RPMI8226 (cell line): ENCODE measurements at places on chromosomes 16 and 17.

GRCh38 chr17:40632216-40632615 lies 15.4 kb downstream of the SMARCE1 start:
- DNase-seq = no peak

DNA sequence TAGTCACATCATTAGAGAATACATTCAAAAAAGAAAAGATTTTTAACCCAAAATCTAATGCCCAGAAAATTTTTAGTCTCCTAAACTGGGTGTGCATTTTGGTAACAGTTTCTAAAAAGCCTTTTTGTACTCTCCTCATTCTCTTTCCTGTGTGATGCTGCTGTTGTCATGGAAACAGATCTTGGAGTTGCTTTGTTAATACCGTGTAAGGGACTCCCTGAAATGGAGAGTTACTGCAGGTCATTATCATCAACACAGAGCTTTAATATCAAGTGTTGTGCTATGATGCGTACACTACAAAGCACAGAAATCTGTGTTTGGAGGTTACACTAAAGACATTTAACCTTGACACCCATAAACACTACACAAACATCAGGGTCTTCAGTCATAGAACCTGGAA lies 216.3 kb downstream of the PRKCA start:
- no peak for DNase-seq

DNA sequence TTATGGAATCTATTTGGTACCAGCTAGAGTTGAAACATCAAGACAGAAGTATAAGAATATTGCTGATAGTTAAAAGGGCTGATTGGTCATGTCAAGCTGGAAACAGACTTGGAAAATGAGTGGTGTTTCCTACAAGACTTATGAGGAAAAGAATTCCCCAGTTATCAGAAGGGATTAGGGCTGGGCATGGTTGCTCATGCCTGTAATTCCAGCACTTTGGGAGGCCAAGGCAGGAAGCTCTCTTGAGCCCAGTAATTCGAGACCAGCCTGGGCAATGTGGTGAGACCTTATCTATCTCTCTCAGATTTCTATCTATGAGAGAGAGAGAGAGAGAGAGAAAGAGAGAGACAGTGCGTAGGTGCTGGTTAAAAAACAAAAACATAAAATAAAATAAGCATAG lies 139.5 kb upstream of the PMFBP1 start:
- DNase-seq = no peak

- no peak for DNase-seq
These were observed 4.1 kb downstream of the B3GNT9 start for GRCh38 chr16:67146523-67147357.

GRCh38 chr16:27387724-27388123 lies 14.2 kb upstream of the IL21R start:
- DNase-seq = no peak

- no peak for DNase-seq
These were observed 280.9 kb upstream of the TNRC6C start for GRCh38 chr17:77677630-77678029.

DNA sequence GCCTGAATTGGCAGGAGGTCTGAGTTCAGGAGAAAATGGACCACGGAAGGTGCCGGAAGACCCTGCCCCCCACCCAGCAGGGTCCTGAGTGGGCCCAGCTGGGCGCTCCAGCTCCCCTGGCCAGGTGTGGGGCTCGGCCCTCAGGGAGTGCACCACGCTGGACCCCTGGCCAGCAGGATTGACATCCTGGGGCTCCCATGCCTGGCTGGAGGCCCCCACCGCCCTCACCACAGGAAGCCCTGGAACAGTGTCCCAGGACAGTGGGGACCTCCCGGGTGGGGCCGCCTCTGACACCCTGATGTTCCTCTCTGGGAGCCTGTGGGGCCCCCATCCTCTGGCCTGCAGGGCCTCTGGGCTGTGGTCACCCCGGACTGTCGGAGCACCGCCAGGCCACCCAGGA lies 28.1 kb upstream of the CACNA1H start:
- no peak for DNase-seq

GRCh38 chr17:4163951-4164350 lies 21.0 kb downstream of the CYB5D2 start:
- DNase-seq = no peak

DNA sequence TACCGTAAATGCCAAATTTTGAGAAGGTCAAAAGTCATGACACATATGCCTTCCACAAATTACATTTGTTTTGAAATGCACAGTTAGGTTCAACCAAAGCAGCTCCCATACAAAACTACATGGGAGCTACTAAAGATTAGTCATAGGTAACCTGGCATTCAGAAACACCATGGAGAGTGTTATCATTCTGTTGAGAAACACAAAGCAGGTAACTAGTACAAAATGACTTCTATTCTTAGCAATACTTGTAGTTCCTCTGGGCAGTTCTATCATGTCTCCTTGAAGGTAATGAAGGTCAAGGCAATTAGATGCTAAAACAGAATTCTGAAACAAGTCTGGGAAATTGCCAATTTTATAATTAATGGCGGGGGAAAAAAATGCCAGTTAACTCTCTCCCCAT lies 39.4 kb downstream of the KCNJ16 start:
- DNase-seq = no peak

DNA sequence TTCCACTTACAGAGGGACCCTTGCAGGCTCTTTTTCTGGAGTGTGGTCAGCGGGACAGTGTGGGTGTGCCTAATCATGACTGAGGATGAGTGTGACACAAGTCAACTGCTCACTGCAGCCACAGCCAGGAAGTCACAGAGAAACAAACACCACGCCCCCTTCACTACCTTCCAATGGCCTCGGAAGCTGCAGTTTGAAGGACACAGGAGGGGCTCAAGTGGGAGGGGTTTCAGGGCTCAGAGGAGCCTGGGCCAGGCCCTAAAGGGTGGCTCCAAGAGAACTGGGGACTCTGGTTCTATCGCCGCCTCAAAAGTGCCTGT lies 116.2 kb upstream of the SDK2 start:
- no peak for DNase-seq

DNA sequence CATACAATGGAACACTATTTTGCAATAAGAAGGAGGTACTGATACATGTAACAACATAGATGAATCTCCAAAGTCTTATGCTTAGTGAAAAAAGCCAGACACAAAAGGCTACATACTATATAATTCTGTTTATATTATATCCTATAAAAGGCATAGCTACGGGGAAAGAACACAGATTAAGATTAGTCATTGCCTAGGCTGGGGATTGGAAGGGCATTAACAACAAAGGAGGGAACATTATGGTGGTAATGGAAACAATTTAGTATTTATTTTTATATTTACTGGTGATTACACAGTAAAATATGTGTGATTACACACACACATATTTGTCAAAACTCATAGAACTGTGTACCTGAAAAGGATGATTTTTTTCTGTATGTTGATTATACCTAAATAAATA lies 278.1 kb downstream of the ZFHX3 start:
- DNase-seq = no peak

GRCh38 chr17:69729944-69730343 lies 315.4 kb downstream of the MAP2K6 start:
- no peak for DNase-seq

DNA sequence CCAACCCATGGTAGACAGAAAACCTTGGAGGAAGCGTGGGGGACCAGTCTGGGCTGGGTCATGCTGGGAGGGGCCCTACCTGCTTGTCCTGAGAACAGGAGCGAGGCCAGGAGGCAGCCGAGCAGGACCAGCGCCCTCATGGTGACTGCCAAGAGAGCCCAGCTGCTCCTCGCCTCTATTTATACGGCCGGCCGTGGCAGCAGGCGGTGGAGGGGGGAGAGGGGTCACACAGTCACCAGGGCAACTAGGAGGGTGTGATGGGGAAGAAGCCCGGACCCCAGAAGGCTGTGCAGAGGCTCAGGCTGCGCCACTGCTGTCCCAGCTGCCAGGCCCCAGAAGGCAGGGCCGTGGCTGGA lies at the start of gene SRL:
Gene SRL, minus strand, starts transcription at position 153 of the 356 bp plus-strand sequence. Its CDS starts 13 bp downstream, at position 140.
- DNase-seq = no peak

- no peak for DNase-seq
These were observed 119.2 kb upstream of the CRHR1 start for GRCh38 chr17:45664921-45665320.

DNA sequence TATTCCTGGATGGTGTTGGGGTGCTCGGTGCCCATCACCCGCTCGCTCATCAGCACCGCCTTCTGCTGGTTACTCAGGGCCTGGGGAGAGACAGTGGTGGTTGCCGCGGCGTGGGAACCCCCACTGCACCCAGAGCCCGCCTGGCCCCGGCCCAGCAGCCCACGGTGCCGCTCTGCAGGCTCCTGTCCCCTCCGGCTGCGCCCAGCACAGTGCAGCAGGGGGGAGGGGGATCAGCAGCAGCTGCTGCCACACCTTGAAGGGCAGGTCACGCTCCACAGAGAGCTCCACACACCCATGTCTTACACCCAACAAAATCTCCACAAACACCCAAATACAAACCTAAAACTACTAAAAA lies 18.8 kb downstream of the CLUH start:
- DNase-seq = no peak

GRCh38 chr16:22321340-22322001 lies 24.3 kb downstream of the POLR3E start:
- DNase-seq = peak; percentile 79

- peak; percentile 61 for DNase-seq
These were observed 539 bp downstream of the LRRC45 start for GRCh38 chr17:82023447-82024241.

DNA sequence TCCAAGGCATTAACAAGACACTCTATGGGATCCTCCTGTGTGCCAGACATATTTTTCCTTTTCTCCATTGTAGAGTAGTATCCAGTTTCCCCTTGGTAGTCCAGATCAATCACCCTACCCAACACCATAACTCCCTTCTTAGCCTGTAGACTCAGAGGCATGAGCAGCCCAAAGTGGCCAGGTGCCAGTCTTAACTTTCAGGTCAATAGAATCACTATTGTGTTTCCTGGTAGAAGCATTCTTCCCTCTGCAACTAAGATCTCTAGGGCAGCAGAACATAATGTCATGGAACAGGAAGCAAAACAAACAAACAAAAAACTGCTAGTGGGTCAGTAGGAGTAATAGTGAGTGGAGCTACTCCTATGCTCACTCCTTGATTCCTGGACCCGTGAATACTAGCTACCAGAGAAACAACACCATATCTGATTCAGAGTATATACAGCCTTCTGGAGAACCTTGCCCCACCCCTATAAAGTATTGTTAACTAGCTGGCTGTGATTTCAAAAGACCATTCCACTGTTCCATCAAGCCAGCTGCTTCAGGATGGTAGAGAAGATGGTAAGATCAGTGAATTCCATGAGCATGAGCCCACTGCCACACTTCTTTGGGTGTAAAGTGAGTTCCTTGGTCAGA lies 11.2 kb upstream of the CLEC19A start:
- no peak for DNase-seq

GRCh38 chr16:89861648-89862047 lies 11.7 kb upstream of the TCF25 start:
- DNase-seq = no peak

DNA sequence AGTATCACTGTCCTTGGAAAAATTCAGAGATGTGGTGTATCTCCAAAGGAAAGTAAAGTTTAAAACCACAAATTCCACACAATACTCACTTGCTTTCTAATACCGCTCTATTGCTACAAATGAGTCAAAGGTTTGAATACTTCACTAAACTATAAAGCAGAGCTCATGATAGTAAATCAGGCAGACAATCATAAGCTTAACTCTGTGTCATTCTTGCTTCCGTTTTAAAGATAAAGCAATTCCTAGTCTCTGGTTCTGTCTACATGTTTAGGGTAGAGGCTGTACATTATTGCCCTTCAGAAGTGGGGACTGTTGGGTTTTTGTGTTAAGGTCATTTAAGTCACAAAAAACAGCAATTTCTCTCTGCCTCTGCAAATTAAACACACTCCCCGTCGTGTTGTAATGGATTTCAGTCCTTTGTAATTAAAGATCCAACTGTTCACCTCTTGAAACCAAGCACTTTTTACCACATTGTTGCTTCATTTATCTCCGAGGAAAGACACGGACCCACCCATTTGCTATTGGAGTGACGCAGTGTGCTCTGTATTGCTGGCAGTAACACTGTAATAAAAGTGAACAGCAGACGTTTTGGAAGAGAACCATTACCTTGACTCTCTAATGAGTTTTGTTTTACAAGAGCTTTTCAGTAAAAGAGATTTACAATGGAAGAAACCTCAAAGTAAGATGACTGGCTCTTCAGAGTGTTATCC lies 83.1 kb upstream of the CNTNAP4 start:
- DNase-seq = no peak

DNA sequence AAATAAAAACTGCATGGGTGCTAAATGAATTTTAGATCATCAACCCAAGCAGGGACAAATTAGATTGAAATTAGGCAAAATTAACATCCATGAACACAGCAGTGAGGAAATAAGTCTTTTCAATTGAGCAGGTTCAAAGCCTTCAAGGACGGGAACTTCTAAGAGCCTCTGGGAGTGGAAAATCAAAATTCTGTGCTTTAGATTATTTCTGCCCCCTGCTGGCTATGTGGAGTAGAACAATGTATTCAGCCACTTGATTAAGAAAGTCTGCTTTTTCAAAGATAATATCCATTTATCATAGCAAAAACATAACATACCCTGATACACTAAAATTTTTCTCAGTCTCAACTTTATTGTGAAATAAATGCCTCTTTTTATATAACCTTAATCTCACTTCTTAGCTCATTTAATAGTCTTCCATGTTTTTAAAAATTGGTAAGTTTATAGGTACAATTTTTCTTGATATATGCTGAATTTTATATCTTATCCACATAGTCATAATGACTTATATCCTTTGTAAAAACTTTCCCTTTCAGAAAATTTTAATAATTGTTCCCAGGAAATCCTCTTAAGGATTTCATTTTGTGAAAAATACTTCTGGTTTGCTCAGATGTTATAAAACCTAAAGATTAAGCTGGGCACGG lies 28.1 kb upstream of the NOL11 start:
- peak; percentile 80 for DNase-seq

DNA sequence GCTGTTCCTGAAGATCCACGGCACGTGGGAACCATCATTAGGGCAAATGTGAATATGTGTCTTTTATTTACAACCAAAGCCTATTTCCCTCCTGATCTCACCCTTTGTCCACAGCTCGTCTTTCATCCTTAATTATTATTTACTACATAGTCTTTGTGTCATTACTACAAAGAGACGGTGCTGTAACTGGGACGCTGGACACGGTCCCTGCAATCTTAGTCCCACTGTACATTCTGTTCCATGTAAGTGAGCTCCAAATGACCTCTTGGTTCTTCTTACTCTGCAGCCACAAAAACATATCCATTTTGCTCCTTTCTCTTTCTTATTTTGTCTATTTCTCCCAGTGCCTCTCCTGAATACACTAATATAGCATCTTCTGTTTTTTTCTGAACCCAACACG lies 12.7 kb upstream of the KRT23 start:
- no peak for DNase-seq
